ENCODE measurements at places on chromosomes 5 and 9.

DNA sequence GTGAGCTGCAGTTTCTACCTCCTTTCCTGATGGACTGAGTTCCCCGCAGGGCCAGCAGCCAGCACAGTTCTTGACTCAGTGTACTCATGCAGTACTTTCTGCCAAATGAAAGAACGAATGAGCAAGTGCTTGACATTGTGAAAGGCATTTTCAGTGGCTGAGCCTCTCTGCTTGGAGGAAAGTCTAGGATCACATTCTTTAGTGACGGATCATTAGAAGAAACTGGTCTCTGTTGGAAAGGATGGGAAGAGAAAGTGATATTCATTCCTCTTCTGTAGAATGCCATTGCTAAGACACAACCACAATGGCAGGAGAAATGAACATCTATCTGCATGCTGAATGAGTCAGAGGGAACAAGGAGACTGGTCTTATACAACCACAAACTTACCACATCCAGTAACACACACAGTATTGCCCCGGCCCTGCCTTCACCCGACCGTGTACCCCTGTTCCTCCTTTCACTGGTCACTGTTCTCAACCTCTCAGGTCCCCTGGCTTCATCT, 206.9 kb downstream of the CRB2 start:
- peak; percentile 75 for DNase-seq

GRCh38 chr5:53929152-53929551, 368.7 kb downstream of the NDUFS4 start:
- no peak for DNase-seq

DNA sequence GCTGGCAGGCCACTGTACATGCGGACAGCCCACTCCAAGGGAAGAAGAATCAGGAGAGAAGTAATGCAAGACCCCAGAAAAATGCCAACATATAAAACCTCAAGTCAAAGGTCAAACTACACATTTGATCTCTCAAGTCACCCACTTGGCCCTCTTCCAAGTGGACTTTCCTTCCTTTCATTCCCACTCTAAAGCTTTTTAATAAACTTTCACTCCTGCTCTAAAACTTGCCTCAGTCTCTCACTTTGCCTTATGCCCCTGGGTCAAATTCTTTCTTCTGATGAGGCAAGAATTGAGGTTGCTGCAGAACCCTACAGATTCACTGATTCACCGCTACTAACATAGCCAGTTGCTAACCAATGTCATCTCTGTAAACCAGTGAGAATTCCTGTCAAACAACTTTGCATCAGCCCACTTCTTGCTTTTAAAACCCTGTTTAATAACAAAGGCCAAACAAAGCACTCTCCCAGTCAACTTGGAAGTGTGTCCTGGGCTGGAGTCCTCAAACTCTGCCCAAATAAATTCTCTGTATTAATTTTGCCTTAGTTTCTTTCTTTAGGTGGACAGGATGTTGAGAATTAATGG, 6.9 kb upstream of the ATP6V1G1 start:
- DNase-seq, result no peak

DNA sequence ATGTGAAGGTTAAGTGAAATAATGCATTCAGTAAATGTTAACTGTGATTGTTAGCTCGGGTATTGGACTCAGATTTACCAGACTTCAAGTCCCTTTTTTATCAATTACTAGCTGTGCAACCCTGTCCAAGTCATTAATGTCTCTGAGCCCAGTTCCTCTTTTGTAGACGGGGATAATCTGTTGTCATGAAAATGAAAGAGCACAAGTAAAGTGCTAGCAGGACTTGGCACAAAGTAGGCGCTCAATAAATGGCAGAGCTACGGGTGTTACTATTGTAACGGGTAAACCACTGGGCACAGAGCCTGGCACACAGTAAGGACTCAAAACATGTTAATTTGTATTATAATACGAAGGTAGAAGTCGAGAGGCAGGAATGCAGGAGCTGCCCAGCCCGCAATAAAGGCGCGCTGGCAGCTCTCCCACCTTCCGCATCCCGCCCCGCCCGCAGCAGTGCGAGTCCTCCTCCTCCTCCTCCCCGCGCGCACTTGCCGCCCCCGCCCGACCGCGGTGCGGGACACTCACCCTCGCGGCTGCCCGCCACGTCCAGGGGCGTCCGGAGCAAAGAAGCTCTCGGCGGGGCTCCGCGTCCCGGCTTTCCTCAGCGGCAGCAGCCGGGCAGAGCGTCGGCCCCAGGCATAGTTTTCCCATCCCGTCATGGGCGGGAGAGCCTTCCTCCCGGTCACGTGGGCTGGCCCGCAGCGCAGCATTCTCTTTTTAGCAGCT, at the start of gene C1QTNF2:
Gene C1QTNF2, minus strand, starts transcription at position 637 of the 723 bp plus-strand sequence. CDS start 15,615 bp downstream, outside the sequence.
- DNase-seq, result peak; percentile 10

DNA sequence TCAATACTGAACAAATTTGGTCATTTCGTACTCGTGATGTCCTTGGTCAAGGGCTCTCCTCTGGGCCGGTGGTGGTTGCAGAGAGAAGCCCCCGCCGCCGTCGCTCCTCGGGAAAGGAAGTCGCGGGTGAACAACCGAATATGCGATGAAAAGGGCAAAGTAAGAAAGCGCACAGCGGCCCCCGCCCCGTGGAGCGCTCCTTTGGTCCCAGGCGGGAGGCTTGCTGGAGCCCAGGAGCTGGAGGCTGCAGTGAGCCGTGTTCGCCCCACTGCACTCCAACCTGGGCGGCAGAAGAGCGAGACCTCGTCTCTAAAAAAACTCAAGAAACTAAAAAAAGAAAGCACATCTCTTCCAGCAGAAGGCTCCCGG, 108.4 kb upstream of the LARP1 start:
- no peak for DNase-seq

DNA sequence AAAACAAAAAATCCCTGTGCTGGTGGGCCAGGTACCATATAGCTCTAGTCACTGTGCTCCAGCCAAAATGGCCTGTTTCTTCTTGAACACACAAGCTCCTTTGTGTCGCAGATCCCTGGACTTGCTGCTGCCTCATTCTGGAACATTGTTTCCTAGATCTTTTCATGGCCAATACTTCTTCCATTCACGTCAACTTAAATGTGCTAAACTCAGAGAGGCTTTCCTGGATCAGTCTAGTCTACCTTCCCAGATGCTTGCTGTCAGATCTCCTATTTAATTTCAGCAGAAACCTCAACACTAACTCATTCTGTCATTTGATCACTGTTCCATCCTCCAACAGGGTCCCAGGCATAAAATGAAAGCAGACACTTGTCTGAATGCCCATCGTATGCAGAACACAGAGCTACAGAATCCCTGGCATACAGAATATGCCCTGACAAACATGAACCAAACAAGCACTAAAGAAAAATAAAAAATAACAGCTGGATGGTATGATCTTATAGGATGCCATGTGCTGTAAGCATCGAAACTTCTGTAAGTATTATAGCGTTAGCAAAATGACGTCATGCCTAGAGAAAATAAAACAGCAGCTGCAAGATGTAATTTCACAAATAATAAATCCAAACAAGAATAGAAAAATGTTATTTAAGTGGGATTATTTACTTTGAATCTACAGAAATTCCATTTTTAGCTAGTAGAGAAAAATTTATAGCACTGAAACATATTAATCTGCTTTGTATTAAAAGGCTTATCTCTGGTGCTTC, 403.7 kb upstream of the DAP start:
- DNase-seq, result no peak

DNA sequence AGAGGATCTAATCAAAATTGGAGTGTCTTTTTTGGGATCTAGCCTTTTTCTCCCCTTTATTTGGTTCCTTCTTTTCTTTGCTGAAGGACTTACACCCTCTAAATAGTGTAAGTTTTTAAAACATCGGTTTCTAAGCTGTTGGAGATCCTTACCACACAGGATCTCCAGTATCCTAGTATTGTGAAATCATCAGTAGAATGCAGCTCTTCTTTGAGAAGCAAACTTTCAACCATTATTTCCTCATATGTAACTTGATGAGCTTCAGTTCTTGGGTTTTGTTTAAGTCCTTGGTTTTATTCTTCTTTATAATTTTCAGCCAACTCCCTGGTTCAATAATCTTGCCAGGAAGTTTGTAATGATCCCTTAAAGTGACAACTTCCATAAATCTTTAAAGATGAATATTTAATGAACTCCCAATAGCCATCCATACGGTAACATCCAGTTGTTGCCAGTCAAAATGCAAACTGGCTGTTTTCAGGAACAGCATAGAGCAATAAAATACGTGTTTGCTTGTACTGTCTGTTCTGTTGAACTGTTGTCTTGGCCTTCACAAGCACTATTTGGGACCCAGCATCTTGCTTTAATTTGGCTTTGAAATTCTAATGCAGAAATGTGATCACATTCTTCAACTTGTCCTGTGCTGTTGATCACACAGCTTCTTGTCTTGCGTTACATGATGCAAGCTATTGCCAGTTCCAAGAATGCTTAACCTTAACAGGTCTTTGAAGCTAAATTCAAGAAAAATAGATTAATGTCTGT, 34.8 kb upstream of the TTC23L start:
- no peak for DNase-seq

GRCh38 chr5:156595132-156595787, 254.8 kb upstream of the PPP1R2B start:
- DNase-seq, result no peak

DNA sequence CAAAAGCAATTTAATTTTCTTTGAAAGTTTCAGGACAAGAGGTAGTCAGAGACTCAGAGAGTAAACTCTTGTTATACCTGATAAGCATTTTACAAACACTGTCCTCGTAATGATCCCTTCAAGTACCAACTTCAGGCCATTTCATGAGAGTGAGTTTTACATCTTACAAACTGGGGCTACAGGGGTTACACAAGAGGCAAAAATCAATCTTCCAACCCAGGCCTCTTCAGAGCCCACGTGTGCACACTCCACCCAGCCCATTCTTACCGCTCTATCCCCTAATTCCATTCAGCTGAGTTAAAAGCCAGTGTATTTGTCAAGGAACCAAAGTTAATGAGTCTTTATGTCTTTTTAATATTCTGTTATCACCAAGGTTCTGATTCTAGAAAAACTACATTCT, 46.5 kb downstream of the PSMB7 start:
- DNase-seq, result no peak

GRCh38 chr5:177437623-177438022, 9.0 kb upstream of the PRR7 start:
- no peak for DNase-seq

GRCh38 chr5:132268769-132269551, 11.5 kb downstream of the PDLIM4 start:
- no peak for DNase-seq

- no peak for DNase-seq
These were observed 60.6 kb downstream of the TMEM174 start for GRCh38 chr5:73233461-73234203.

GRCh38 chr5:11785771-11786352, 118.4 kb downstream of the CTNND2 start:
- no peak for DNase-seq

DNA sequence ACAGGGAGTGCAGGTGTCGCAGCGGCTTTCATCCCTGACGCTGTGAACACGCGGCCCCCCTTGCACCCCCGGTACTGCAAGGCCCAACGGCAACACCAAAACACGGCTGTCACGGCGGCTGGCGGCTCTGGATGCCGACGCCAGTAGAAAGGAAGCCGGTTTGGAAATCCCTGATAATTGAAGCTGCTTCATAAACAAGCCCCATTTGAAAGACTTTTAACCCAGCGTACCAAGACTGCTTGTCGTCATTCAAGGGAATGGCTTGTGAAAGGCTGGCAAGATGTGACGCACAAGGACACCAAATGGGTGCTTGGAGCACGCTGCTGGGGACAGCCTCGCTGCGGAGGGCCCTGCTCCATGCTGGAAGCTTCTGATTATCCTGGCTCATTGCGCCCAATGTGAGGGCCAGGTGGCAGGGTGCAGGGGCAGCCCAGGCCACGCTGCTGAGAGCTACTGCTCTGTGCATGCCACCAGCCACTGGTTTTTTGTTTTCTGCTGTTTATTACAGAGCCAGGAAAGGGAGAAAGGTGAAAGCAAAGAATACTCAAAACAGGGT, 63.1 kb downstream of the GTF3C4 start:
- DNase-seq, result no peak

- DNase-seq, result peak; percentile 82
These were observed 24.4 kb upstream of the GRPEL2 start for GRCh38 chr5:149320791-149321330.

DNA sequence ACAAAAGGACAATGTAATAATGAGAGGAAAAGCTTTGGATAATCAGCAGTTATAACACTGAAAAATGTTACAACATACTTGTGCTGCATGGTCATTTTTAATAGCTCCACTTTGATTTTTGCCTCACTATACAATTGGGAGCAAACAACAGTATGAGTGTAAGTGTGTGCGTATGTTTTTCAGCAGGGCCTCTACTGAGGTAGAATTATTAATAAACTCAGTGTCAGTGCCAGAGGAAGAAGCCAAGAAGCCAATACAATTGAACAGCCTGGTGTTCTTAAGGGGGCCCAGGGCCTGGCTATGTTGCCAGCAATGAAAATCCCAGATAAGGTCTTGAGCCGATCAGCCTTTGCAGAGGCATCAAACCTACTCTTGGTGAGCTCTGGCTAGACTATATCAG, 16.1 kb upstream of the RLN1 start:
- no peak for DNase-seq

GRCh38 chr9:15211160-15211814, 95.7 kb downstream of the TTC39B start:
- peak; percentile 34 for DNase-seq

DNA sequence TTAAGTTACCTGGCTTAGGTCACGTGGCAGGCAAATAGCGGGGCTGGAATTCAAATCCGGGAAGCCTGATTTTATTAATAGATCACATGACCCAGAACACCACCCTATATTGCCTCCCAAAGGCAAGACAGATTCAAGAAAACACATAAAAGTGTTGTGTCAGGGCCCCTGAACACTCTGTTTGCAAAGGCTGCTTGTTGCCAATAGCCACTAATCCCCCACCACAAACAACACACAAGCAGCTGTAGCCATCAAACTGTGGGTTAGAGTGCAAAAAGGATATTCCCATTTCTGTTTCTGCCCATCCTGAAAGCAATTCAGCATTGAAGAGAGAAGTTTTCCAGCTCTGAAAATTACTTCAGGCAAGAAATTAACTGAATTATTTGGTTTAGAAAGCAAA, 358.9 kb upstream of the RFX3 start:
- DNase-seq, result no peak

DNA sequence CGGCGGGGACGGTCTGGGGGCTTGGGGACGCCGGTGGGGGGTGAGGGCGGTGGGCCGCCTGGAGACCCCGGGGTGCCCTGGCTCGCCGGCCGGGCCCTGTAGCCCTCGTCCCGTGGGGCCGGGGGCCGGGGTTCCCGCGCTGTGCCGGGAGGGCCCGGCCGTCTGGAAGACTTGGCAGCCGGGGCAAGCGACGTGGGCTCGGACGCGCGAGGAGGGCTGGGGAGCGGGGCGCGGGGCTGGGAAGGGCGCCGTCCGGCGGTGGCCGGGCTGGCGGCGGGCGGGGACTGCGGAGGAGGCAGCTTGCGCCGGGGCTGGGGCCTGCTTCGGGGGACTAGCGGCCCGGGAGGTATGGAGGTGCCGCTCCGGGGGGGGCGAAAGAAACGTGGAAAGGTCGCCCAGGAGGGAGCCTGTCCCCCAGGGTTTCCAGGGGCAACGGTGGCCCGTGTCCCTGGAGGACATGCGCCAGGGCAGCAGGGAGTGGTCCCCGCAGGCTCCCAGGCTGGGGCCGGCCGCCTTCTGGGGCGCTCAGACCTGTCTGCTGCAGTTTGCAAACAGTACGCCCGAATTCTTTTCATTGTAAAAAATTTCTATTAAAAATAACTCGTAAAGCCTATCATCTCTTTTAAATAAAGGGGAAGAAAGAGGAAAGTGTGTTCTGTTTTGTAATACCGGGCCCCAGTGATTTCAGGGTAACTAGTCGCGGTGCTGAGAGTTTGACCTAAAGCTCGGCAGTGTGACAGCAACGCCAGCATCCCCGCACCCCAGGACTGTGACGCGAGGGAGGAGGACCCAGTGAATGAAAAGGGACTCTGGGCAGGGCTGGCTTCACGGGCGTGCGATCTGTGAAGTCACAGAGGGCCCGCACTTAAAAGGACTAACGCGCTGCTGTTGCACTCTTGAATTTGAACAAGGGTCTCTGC, 752 bp upstream of the ANKH start:
- DNase-seq, result no peak

Measured in HS-5 (cell line).